Transverse colon (tissue), 4 donors: ENCODE measurements at places on chromosomes 2 and 18. TPM values are rescaled to one million over a fixed set of nuclear protein-coding genes. Genes with fewer than 3 reads are reported as not detected.

- no peak for DNase-seq
Measured at GRCh38 chr2:74004212-74005182, 19.8 kb downstream of the TET3 start.

DNA sequence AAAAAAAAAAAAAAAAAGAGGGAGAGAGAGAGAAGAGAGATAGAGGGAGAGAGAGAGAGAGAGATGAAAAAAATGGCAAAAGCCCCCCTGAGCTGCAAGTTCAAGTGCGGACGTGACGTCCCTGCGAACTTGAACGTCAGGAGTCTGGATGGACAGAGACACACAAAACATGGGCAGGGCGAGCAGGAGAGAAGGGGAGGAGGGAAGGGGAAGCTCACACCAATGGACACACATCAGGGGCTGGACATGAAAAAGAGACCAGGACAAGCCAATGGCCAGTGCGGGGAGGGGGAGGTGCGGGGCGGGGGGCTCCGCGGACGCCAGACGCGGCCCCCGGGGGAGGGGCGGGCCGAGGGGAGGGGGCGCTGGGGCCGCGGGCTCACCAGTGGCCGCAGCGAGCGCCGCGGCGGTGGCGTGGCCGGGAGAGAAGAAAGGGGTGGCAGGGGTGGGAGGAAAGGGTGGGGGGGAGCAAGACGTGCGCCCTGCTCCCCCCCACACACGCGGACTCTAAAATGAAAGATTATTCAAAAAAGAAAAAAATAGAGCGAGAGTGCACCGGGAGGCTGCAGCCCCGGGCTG, at the start of gene BCL11A:
Gene BCL11A, minus strand, starts transcription at position 160 of the 579 bp plus-strand sequence. CDS start 384 bp downstream, outside the sequence.
- peak; percentile 80 for DNase-seq

DNA sequence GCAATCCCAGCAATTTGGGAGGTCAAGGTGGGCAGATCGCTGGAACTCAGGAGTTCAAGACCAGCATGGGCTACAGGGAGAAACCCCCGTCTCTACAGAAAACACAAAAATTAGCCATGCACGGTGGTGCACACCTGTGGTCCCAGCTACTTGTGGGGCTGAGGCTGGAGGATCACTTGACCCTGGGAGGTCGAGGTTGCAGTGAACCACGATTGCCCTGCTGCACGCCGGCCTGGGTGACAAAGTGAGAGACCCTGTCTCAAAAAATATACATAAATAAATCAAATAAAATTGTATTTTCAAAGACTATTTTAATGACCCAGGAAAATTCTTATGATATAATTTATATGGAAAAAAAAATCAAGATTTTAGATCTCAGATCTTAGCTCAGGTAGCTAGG, 191.5 kb downstream of the ZFP36L2 start:
- DNase-seq = no peak

- DNase-seq = no peak
Measured at GRCh38 chr18:52343138-52343537, 3.1 kb downstream of the DCC start.

GRCh38 chr2:126856403-126856802, 42.3 kb upstream of the TEX51 start:
- no peak for DNase-seq

DNA sequence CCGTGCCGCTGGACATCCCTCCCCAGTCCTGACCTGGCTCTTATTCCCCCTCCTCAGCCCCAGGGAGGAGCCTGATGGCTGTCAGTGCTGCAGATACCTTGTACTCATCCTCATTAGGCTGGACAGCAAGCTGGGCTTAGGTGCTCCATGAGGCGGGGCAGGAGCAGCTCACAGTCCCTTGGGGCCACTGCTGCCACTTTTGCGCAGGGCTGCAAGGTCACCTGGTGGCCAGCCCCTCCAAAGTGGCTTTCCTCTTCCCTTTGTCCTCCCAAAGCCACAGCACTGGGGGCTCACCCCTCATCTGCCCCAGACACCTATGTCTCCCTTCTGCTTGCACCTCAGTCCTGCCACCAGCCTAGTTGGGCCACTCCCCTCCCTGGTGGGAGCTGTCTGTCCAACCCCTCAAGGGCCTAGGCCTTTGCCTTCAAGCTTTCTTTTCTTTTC, 60.8 kb downstream of the FAM168B start:
- no peak for DNase-seq

DNA sequence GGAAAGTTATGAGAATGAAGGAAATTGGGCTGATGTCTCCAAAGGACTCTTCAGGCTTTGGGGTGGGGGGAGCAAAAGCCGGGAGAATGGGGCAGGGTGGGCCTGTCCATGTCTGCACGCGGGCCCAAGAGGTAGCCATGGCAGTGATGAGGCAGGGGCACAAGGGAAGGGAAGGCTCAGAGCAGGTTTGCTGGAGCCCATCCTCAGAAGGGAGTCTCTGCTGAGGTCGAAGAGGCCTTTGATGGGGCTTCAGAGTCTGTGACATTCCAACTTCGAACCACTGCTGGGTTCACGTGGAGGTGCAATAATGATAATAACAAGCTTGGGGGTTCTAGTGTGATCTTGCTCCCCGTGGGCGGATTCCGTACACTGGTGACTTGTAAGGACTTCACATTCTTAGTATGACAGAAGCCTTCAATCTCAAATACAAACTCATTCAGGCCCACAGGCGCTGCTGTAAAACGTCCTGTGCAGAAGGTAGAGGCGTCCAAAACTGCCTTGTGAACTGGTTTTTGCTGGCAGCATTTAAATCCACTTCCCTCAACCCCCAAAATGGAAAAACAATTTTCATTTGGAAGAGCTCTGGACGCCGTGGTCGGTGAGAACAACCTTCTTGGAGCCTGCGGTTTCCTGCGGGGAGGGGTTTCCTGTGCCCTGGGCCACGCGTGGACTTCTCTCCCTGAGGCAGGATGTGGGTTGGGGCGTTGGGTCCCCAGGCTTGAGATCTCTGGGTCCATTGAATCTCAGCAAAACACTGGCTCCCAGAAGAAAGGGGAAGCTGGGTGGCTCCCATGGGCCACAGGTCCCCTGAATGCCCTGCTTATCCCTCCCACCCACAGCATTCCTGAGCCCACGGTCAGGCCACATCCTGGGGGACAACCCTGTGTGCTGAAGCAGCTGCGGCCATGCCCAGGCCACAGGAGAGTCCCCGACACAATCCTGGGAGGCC, 151.0 kb downstream of the TPO start:
- no peak for DNase-seq

DNA sequence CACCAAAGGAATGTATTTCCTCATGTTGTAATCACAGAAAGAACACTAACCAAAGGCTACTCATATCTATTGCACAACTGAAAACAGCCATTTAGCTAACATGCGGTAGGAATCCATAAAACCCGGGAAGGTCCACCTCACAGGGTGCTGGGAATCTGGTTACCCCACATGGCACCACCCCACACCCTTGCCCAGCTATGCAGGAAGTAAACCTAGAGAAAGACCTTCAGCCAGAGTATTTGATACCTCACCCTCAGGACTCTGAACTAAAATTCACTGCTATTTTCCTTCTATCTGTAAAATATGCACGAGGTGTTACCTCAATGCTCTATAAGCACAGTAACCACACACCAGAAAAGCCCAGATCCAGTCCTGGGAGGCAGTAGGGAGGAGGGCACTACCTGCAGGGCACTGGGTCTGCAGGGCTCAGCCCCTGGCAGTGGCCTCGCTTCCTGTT, 45.8 kb downstream of the PTPN2 start:
- DNase-seq = peak; percentile 81

- peak; percentile 66 for DNase-seq
Measured at GRCh38 chr2:85066874-85067351, 66.3 kb upstream of the TCF7L1 start.

GRCh38 chr2:233426619-233427342, 72.5 kb downstream of the DGKD start:
- DNase-seq = no peak

- DNase-seq = no peak
Measured at GRCh38 chr2:170739048-170739447, 23.9 kb downstream of the SP5 start.

DNA sequence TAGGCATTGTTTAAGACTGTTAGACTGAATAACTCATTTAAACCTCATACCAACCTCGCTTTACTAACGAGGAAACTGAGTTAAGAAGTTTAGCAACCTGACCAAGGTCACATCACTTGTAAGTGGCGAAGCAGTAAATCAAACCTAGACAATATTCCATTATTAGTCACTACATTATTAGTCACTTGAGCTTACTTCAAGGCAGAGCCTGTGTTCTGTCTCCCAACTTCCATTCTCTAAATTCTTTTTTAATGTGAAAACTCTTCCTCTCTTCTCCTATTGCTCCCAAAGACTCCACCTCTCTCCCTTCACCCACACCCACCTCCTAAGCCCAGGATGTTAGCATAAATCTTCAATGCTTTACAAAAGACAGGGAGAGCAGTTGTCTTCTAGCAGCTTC, 156.5 kb downstream of the ARL6IP6 start:
- no peak for DNase-seq

DNA sequence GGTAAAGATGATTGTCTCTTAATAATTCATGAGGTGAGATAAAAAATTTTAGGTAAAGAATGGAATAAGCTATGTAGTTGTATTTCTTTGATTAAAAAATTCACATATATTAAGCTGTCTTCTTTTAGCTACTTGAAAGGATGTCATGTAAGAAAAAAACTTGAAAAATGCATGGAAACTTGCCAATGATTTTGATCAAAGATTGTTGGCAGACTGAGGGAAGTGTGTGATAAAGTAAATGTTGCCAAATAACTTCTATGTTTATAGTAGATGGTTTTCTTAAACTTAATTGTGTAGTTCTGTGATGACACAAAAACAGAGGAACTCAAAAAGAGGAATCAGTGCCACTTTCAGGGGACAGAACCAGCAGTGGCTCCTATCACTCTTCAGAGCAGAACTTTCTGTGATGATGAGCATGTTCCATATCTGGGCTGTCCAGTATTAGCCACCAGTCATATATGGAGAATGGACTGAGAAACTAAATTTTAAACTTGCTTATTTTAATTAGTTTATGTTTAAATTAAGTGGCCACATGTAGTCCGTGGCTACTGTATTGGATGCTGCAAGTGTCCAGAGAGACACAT, 51.9 kb upstream of the SLC38A11 start:
- DNase-seq = no peak

PDCD1 gene
- 0.64 TPM for total RNA-seq

CHST9 gene
- total RNA-seq = 0.41 TPM

TMEM247 gene
- not detected for total RNA-seq

FKBP7 gene
- total RNA-seq = 5.2 TPM

ANKRD23 gene
- 7.2 TPM for total RNA-seq

NT5DC4 gene
- total RNA-seq = not detected

CHST10 gene
- 1.1 TPM for total RNA-seq

ERICH2 gene
- total RNA-seq = not detected
